ENCODE measurements at places on chromosomes 5 and 9.

DNA sequence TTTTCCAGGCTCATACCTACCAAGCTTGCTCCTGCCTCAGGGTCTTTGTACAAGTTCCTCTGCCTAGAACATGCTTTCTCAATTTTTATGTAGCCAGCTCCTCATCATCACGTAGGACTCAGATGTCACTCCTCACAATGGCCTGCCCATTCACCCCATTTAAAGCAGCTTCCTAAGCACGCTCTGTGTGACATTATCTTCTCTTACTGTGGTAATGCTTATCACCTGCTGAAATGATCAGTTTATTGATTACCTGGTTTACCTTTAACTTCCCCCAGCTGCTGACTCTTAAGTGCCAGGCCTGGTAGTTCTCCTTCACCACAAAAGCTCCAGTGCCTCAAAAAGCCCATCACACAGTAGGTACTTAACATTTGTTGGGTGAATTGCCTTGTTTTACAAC, 13.6 kb downstream of the FUBP3 start:
- DNase-seq = no peak

DNA sequence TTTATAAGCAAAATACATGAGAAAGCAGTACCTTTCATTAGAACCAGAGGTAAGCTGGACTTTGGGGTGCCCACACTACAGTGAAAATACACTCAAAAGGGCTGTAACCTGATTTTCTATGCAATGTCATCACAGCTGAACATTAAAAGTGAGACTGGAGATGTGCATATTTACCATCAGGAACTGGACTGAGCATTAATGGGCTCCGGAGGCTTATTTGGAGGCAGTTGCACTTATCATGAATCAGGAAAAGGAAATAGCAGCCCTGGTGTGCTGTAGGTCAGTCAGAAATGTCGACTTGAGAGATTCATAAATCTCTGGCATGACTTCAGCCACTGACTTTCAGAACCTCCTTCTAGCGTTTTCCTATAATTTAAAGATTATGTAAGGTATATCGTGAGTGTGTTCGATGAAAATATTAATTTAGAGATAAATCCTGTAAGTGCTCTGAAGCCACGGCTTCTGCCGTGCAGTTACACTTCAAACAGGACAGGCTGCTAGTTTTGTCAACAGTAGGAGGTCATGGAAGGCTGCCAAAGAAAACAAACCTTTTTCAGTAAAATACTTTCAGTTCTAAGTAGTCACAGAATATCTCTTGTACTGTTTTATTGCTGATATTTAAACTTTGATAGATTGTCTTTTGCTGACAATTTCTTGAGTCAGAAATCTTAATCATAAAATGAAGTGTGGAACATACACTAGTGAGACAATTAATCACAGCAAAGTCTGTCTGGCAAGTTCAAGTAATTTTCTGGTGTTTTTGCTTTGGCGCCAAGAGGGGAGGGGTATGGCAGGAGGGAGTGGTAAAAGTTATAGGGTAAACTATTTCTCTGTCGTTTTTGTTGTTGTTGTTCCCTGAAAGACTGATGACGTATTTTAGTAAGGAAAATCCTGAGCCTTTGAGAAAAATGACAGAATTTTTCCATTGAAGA, 939.7 kb downstream of the NR2F1-AS1 start:
- DNase-seq = peak; percentile 33

DNA sequence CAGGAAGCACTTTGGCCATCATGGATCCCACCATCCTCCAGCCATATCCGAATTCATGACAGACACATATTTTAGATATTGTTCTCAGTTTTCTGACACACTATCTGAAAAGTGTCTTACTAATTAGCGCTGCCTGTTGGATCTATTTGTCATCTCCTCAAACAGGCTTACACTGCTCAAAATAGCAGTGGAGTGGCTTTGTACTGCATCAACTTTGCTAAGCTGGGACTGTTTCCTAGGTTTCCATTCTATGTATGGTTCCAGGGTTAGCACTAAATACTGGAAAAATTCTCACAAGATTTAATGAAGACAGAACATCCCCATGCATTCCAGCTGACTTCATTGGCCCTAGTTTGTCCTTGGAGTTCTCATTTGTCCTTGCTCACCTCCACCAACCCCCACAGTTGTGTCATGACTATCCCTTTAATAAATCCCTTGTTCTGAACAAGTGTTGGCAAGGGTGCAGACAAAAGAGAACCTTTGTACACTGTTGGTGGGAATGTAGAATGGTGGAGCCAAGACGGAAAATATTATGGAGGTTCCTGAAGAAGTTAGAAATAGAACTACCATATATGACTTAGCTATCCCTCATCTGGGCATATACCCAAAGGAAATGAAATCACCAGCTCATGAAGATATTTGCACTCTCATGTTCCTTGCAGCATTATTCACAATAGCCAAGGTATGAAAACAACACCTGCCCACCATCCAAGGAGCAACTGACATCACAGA, 136.5 kb upstream of the RAI14 start:
- DNase-seq = no peak

DNA sequence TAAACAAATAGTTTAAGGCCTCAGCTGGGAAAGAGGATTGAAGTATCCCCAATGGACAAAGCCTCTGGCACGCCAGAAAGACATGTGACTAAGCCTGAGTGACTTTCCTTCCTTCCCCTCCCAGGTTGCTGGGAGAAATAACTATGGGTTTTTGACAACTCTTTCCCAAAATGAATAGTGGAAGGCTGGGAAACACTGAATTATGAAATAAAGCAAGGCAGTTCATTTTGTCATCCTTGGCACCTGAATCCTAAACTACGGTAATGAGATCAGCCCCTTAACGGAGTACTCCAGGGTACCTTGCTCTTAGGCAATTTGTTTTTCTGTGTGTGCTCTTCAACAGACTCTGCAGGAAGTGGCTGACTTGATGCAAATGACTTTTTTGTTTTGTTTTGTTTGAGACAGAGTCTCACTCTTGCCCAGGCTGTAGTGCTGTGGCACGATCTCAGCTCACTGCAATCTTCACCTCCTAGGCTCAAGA, 75.2 kb downstream of the LMNB1 start:
- no peak for DNase-seq

GRCh38 chr5:76960004-76960625, 7.3 kb downstream of the CRHBP start:
- no peak for DNase-seq

DNA sequence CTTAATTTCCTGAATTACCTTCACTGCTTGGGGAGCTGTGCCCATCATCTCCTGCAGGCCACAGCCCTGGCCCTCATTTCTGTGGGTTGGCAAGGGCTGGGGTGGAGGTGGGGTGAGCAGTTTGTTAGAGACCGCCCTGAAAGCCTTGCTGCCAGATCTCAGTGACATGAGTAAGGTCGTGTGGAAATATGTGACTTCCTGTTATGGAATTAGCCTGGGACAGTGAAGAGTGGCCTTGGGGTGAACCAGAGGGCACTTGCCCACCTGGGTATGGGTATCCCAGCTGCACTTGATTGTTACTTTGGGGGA, 2.5 kb upstream of the HNRNPAB start:
- DNase-seq = no peak

GRCh38 chr5:116528519-116529234, 45.9 kb downstream of the SEMA6A start:
- no peak for DNase-seq

GRCh38 chr9:16767366-16767765, 103.1 kb downstream of the BNC2 start:
- no peak for DNase-seq

GRCh38 chr5:80706835-80707447, 52.2 kb upstream of the DHFR start:
- DNase-seq = no peak

DNA sequence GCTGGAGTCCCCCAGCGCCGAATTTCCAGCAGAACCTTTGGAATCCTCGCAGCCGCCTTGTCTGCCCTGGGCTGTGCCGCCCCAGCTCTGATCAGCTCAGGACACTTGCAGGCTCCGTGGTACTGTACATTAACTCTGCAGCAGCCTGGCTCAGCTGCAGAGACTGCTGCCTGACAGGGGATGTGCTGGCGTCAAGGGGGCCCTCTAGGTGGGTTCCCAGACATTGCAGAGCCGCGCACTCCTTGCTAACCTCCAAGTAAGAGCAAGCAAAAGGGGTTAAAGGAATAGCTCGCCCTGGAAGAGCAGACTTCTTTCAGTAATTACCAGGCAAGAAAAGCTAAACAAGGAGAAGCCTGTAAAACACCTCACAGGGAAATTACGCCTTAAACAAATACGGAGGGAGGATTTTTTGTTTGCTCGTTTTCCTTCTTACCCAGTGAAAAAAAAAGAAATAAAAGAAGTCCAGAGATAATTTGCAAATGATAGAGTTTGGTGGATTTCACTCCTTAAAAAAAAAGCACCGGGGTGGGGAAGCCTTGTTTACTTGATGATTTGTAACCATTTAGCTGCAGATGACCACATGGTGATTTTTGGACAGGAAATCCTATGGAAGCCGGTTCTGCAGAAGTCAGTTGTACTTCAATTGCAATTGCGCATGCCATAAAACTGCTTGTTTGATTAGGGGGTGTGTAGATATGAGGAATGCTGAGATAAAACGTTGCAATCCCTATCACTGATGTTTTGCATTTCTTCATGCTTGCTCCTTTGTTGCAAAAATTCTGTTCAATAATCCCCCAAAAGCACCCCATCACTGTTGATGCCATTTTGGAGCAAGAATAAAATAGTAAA, 305.8 kb downstream of the PDE4D start:
- DNase-seq = no peak

DNA sequence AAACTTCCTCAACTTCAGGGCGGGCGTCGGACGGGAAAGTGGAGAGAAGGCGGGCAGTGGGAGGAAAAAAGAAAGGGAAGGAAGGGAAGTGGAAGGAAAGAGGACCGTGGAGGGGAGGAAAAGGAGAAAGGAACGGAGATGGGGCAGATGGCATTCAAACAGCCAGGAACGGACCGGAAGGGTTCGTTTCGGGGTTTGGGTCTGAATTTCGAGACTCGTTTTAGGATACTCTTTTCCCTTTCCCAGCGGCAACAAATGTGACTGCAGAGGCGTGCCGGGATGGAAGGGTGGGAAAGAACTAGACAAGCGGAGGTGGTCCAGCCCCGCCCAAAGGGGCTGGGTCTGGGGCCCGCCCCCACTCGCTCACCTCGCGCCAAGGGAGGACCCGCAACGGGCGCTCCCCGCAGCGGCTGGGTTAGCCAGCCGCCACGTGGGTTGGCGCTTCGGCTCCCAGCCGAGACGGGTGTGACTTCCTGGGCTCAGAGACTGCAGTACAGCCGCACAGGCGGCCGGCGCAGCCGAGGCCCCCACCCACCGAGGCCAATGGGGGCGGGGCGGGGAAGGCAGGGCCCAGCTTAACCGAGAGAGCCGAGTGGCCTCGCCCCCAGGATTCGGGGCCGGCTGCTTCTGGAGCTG, 2.7 kb downstream of the VCAN start:
- no peak for DNase-seq

DNA sequence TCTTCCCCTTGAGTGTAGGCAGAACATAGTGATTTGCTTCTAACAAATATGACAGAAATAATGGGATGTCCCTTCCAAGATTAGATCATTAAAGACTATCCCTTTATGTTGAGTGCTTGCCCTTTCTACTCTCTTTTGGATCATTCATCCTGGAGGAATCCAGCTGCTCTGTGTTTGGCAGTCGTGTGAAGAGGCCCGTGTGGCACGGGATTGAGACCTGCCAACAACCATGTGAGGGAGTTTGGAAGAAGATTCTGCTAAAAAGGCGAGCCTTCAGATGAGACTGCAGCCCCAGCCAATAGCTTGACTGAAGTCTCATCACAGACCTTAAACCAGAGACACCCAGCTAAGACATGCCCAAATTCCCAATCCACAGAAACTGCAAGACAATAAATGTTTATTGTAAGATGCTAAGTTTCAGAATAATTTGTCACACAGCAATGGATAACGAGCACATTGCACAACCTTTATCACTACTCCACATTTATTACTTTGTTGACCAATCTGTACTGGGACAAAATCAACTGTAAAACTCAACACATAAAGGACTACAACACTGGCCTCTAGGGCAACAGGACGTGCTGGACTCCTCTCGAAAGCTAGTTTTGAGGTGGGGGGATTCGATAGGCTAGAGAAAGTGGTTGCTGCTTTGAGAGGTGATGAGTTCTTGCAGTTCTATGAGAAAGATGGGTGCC, 42.8 kb downstream of the ANGPTL2 start:
- no peak for DNase-seq

GRCh38 chr5:74616236-74617146, 24.0 kb downstream of the ENC1 start:
- DNase-seq = no peak

DNA sequence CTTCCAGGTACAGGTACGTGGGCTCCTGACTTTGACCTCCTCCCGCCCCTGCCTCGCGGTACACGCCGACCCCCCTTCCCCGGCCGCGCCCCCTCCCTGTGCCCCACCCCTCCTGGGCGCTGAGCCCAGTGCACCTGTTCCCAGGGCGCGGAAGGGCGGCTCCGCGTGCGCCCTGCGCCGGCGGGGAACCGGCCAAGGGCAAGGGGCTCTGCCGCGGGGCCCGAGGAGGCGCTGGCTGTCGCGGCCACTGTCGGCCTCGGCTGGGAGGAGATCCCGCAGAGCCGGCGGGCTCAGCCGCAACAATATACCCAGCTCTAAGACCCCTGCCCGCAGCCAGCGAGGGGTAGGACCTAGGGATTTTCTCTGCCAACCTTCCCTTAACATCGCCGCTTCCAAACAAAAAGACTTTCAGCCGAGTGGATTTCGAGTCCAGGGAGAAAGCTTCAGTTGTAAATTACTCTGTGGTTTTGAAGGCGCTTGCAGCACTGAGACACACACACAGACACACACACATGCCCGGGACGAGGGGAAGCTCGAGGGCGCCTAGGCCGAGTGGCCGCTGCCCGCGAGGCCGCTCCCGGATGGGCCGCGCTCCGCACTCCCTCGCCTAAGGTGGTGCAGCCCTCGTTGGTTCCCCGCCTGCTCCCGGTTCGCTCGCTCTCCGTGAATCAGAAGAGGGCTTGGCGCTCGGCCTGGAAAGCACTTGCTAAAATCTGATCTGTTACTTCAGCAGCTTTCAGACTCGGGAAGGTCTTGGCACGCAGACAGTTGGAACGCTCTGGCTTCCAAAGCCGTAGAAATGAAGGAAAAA, 1.2 kb downstream of the FGF18 start:
- DNase-seq = peak; percentile 24

GRCh38 chr5:117788596-117788995, 1199.8 kb downstream of the DTWD2 start:
- no peak for DNase-seq

- no peak for DNase-seq
Measured at GRCh38 chr5:119948162-119948561, 318.8 kb downstream of the FAM170A start.

GRCh38 chr5:120158211-120158610, 305.9 kb upstream of the PRR16 start:
- no peak for DNase-seq

GRCh38 chr5:67807439-67807888, 408.1 kb upstream of the PIK3R1 start:
- no peak for DNase-seq

GRCh38 chr5:16580382-16580781, 36.4 kb downstream of the RETREG1 start:
- DNase-seq = no peak

GRCh38 chr5:164038128-164038783, 532.8 kb downstream of the MAT2B start:
- no peak for DNase-seq

All from NCI-H2171 treated with DMSO at 0.1 percent for 48 hours (cell line).